Vagina (tissue), 2 donors: ENCODE measurements at places on chromosomes 13 and 19.

- DNase-seq, result no peak
Observed at GRCh38 chr19:29505097-29505824, 20.5 kb upstream of the VSTM2B start.

- DNase-seq, result no peak
Observed at GRCh38 chr13:110133425-110134235, 173.3 kb downstream of the COL4A1 start.

DNA sequence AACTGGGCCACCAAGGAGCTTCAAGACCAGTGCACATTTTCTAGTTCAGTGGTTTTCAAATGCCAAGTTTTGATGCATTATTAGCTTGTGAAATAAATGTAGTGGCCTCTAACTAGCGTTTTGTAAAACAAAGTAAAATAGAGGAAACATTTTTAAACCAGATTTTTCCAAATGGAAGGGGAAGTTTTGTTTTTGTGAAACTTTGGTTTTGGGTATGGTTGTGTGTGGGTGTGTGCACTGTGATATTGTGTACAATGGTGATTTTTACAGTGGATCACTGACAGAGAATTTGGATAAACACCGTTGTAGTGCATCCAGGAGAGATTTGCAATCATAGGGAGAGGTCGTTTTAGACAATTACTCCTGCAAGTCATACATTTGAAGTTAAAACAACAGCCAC is 108.9 kb downstream of the SLC7A1 start:
- no peak for DNase-seq

GRCh38 chr19:36120092-36120983 is 5.1 kb downstream of the TBCB start:
- DNase-seq, result no peak

DNA sequence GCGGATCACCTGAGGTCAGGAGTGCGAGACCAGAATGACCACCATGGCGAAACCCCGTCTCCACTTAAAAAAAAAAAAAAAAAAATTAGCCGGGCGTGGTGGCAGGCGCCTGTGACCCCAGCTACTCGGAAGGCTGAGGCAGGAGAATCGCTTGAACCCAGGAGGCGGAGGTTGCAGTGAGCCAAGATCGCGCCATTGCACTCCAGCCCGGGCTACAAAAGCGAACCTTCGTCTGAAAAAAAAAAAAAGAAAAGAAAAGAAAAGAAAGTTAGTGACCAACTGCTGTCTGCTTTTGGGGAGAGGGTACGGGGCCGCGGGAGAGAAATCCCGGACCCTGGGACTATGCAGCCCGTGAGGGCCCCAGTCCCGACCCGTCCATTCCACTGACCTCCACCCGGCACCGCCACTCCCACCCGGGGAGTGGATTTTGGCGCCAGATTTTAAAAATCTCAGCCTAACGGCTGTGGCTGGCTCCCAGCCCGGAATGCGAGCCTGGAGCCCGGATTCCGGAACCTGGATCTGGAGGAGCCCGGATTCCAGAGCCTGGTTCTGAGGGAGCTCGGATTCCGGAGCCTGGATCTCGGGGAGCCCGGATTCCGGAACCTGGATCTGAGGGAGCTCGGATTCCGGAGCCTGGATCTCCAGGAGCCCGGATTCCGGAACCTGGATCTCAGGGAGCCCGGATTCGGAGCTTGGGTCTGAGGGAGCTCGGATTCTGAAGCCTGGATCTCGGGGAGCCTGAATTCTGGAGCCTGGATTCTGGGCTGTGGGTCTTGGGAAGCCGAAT is 6.1 kb upstream of the LMNB2 start:
- no peak for DNase-seq

DNA sequence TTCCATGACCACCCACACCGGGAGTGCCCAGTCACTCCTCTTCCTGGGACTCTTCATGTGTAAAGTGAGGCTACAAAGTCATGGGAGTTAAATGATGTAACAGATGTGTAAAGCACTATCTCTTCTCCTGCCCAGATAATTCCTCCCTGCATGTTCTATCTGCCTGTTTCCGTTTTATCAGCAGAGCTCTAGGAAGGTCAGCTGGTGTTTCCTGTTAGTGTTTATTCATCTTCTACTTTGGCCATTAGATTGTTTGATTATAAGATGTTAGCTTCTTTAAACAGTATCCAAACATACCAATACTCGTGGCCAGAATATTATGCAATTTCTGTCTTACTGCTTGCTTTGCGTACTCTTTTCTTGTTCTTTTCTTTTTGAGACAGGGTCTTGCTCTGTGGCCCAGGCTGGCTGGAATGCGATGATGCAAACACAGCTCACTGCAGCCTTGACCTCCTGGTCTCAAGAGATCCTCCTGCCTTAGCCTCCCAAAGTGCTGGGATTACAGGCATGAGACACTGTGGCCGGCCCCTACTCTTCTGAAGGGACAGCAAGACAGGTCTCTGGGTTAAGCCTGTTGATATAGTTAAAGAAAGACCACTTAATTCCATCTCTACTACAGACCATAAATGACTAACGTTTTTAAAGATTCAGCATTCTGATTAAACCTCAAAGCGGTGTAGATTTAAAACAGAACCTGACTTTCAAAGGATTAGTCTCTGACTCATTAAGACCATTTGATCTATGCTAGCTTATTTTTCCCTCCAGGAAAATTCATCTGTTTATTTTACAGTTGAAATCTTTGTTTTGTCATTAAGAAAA is 97.4 kb upstream of the AKAP11 start:
- DNase-seq, result no peak

DNA sequence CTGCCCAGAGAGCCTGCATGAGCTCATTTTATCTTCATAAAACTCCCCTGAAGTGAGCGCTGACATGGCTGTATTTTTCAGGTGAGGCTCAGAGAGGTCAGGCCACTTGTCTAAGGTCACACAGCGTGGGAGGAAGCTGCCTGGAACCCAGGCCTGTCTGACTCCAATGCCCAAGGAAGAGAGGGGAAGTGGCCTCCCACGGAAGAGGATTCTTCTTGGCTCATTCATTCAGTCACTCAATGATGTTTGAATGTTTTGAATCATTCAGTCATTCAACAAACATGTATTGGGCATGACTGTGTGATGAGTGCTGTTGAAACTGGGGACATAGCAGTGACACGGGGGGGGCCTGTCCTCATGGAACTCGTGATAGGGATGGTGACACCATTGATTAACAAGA is 12.0 kb downstream of the ACTL9 start:
- no peak for DNase-seq

DNA sequence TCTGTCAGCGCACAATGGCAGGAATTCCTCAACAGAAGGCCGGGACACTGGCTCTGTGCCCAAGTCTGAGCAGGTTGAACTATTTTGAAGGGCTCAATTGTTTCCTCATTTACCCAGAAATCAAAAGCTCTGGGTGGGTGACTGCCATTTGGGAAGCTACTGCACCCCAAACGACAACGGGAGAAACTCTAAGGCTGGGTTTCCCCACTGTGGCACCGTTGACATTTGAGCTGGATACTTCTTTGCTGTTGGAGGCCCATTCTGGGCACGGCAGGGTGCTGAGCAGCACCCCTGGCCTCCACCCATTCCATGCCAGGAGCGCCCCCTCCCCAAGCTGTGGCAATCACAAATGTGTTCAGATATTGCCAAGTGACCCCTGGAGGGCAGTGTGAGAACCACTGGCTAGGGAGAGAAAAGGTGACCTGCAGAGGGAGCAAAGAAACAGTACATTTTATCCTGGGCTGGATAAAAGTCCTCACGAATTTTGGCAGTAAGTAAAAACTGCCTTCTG is 62.5 kb downstream of the RFX2 start:
- no peak for DNase-seq

DNA sequence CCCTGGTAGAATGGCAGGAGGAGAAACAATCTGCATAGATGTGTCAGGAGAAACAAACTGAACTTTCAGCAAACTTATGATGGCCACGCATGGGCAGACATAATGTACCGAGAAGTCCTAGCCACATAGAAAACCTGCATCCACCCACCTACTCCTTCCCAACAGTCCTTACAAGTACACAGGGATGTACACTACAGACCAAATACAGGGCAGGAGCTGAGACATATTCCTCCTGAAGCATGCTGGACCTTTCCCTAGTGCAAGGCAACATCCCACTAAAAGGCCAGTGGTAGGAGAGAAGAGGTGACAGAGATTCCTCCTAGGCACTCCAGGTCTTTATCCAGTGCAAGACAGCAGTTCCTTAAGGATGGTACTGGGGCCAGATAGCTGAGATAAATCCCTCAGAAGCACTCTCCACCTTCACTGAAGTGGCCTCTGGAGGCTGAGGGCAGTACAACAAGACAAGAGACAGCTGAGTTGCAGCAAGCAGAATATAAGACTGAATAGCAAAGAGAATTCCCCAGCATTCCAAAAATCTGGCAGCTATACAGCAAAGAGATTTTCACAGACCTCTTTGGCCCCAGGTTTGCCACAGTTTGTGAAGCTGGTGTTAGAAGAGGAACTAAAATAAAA is 18.3 kb downstream of the VWA8 start:
- DNase-seq, result no peak

GRCh38 chr13:102847272-102848234 is 1.7 kb downstream of the ERCC5 start:
- DNase-seq, result no peak

- DNase-seq, result no peak
Observed at GRCh38 chr13:113275387-113275786, 21.7 kb upstream of the LAMP1 start.

DNA sequence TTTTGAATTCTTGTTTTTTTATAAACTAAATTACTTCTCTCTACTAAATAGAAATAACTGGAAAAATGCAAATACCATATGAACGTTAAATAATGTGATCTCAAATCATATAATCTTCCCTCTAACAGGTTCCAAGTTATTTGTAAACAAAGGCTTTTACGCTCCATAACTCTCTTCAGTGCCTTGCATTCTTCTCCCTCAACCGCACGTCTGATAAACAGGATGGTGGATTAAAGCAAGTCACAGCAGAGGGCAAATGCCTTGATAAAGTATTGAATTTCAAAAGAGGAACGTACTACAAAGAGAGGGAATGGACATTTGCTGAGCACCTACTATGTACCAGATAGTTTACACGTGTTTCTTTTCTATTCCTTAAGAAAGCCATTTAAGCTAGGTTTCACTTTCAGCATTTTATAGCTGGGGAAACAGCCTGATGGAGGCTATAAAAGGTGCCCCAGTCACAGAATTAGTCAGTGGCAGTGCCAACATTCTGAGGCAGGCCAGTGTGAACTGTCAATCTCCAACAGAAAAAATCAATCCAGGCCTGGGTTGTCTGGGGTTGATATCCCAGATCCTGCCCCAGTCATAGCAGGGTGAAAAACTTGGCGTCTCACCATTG is 15.8 kb downstream of the MRPS31 start:
- DNase-seq, result no peak

- DNase-seq, result no peak
Observed at GRCh38 chr13:48431987-48432615, 19.2 kb upstream of the LPAR6 start.

- no peak for DNase-seq
Observed at GRCh38 chr13:111920306-111920931, 146.5 kb upstream of the SOX1 start.

DNA sequence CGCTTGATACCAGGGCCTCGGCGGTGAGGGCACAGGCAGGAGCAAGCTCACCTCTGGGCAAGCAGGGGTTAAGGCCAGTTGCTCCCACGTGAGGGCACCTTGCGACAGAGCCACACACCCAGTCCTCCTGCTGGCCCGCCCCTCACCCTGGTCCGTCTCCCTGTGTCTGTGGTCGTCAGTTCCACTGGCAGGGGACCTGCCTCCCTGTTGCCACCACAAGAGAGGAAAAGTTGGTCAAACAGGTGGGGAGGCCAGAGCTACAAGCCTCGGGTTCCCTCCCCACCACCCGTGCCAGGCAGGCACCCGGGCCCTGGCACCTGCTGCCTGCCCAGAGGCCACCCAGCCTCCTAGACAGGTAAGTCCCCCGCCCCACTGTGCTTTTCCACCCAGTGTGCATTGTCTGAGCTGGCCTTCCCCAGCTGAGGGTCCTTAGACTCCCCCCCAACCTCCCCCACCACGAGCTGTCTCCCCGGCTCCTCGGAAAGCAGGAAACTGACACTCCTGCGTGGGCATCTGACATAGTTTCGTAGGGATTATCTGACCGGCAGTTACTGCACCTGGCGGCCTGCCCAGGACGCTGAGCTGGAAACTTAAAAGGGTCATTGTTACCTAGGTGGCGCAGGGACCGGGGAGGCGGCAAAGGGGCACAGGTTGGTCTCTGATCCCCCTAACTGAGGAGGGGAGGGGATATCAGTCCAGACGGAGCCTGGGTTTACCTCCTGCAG is at the start of gene TJP3:
TSS of gene TJP3 (plus strand) at position 178 of the 725 bp plus-strand sequence. CDS start 20,049 bp downstream, outside the sequence.
- DNase-seq, result no peak

DNA sequence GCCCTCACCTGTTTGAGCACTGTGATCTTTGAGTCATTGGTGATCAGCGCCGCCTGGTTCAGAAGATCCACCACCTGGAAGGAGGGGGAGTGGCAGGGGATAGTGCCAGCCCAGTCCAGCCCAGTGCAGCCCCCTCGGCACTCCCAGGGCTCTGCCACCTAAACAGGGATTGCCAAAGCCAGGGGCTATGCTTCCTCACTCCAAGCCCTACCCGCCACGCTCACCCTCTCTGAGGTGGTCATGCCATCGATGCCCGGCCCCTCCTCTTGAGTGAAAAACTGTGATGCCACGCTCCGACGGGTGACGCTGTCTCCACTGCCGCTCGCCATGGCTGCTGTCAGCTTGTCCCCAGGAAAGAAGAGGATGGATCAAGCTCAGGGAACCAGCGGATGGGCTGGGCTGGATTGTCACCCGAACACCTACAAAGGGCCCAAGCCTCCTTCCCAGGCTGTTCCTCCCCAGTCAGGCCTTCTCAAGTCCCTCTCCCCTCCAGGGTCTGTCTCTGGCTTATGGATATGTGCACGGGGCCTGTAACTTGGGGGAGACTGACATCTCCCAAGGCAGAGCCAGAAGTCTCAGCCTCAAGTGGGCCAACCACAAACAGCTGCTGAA is 8.7 kb downstream of the SYMPK start:
- DNase-seq, result peak; percentile 71

DNA sequence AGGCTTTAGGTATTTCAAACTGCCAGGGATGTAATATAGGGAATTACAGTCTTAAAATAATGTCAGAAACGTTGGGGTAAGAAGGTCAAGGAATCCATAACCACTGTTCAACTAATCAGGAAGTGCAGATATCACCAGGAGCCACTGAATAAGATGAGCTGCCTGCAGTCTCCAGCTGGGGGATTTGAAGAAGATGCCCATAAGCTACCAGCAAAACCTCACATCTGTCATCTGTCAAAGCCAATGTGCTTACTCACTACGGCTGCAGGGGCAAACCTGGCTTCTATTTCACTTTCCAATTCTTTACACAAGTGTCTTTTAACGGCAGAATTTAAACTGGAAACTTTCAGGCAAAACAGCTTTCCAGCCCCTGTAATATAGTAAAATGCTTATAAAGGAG is 1410.1 kb upstream of the ATXN8OS start:
- no peak for DNase-seq
